DMS79 (cell line): ENCODE measurements at places on chromosomes 16 and 17.

- DNase-seq = peak; percentile 9
Observed at GRCh38 chr17:29760279-29761039, 137.7 kb upstream of the CORO6 start.

- no peak for DNase-seq
Observed at GRCh38 chr16:49464877-49465504, 91.4 kb downstream of the C16orf78 start.

DNA sequence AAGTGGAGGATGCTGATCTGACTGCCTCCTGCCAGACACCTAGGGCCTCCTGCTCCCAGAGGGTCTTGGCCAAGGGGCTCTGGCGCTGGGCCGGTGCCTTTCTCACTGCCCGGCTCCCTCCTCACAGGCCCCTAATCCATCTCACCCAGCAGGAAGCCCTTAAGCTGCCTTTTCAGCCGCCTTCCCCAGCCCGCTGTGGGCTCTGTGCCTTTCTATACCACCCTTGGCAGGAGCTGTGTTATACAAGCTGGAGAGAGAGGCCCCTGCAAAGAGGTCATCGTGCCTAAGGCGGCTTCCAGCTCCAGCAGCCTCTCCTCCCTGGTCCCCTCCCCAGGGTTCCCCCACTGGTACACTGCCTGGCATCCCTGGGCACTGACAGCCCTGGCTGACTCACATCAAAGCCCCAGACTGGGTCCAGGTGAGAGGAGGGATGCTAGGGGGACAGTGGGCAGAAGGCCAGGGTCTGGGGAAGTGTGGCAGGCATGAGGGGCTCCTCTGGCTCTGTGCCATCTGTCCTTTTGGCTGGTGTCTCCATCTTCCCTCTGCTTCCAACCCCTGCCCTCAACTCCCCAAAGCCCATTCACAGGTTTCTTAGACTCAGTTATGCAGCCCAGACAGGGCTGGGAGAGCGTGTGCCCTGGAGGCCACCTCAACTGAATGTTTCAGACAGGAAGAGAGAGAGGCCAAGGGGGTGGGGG is 15.3 kb upstream of the FZD2 start:
- no peak for DNase-seq

DNA sequence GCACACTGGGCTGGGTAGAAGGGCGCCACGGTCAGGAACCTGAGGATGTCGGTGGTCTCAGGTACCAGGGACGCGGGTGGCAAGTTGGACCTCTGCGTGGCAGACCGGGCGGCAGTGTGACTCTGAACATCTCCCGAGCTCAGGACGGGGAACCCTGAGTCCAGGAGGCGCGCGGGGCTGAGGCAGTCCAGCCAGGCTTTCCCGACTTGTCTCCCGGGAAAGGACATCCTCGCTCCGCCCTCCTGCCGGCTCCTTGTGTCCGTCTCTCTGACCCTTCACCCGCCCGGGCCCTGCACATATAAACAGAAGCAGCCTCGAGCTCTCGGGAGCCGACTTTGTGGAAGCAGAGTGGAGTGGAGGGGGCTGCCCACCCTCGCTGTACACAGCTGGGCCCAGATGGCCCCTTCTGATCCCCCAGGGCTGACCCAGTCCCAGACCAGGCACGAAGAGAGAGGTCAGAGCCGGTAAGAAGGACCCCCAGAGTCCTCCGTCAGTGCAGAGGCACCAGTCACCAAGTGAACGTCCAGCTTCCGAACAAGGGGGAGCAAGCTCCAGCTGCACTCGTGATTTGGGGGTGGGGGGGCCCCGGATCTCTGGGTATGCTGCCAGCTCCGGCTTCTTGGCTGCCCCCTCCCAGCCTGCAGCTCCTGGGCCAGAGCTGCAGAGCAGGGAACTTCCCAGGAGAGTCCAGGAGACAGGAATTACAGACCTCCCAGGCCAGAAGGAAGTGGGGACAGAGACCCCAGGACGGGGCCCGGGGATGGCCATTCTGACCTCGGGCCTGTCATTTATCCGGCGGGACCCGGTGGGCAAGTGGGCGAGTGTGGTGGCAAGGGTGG is 8.5 kb upstream of the P2RX1 start:
- no peak for DNase-seq

- DNase-seq = no peak
Observed at GRCh38 chr17:36608794-36609497, 7.6 kb downstream of the MRM1 start.

- no peak for DNase-seq
Observed at GRCh38 chr16:9741776-9742175, 440.5 kb downstream of the GRIN2A start.

DNA sequence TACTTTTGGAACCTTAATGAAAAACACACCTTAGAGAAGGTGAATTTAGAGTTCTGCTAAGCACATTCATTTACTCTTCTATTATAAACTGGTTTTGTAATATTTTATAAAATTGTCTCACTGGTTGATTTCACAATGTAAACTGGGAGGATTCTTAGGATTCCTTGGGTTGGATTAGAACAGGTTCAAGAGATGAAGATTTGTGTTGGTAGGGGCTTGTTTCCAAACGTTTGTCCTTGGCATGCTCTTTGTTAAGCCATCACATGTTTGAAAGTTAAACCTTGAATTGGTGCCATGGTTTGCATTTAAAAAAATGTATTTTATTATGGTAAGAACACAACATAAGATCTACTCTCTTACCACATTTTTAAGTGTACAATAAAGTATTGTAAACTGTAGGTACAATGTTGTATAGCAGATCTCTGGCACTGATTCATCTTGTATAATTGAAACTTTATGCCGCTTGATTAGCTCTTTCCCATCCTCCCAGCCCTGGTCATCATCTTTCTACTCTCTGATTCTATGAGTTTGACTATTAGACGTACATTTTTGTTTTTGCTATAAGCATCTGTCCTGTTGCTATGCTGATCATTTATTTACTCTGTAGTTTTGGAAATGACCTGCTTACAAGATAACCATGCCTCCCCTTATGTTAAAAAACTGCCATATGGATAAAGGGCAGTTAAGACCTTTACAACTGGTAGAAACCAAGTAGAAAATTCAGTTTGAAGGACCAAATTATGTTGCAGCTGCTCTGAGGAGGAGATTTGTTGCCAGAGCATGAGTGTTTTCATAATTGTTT is 9.6 kb downstream of the FTO start:
- no peak for DNase-seq
